ENCODE measurements at places on chromosomes 3 and 15.

DNA sequence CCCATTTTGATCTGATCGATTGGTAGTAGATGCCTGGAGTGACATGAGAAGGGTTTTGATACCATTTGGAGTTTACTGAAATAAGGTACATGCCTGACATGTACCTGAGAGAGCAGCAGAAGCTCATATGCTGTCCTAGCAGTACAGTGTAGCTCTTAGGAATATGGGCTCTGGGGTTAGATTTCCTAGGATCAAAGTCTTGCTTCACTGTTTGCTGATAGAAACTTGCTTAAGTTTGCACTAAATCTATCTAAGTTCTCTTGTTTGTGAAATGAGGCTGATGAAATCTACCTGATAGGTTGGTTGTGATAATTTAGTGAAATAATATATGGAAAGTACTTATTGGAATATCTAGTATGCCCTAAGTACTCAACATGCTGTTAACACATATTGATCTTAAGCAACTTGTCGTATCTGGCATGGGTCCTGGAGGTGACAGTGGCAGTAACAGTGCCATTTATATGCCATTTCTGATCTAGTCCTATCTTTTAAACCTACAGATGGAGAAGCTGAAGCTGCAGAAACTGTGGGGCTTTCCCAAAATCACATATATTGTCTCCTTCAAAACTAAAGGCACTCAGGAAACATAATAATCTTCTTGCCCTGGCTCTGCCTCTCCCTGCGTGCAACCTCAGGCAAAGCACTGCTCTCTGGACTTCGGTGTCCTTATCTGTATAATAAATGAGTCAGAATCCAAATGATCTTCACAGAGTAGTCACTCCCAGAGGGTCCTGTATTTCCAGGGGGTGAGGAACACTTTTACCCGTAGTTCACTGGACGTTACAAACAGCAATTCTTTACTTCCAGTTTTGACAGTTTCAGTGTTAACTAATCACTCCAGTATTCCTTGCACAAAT, 223.6 kb upstream of the SETMAR start:
- DNase-seq, result no peak

GRCh38 chr15:93491291-93491690, 402.3 kb upstream of the RGMA start:
- DNase-seq, result no peak

GRCh38 chr15:84908564-84908963, 24.1 kb downstream of the SLC28A1 start:
- no peak for DNase-seq

GRCh38 chr3:57331078-57331610, 38.7 kb upstream of the ASB14 start:
- DNase-seq, result no peak

GRCh38 chr3:127825756-127826155, 3.4 kb upstream of the MGLL start:
- no peak for DNase-seq

- no peak for DNase-seq
These were observed 342.9 kb downstream of the THSD4 start for GRCh38 chr15:71458089-71458660.

DNA sequence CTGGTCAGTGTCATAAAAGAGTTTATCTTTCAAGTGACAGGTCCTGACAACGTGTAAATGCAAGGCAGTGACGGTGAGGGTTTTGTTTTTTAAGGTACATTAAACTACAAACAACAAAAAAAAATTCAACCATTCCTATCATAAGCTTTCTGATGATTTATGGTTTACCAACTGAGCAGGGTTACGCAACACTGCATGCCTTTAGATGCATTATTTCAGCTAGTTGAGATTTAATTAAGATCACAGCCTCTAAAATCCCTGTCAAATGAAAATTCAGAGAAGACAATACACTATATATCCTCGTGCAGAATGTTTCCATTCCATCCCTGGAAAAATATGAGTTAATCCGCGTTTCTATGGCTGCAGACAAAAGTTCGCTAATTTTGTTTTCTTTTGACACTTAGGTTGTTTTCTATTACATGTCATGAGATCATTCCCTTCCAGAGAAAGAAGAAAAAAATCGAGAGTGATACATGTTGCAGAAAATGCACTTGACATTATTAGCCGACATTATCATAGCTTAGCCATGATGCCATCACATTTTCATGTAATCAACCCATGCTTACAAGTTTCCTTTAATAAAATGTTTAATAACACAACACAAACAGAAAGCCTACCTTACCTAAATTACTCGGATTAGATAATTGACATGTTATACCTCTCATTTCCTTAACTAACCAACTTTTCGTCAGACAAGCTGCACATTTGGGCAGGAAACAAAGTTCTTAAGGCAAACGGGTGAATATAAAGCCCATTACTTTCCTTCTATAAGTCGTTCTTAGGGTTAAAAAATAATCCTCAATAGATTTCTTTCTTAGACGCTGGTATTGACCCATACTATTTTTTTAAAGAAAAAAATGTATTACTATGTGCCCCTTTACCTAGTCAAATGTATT, 521.2 kb downstream of the FOXP1 start:
- no peak for DNase-seq

- no peak for DNase-seq
These were observed 299.9 kb upstream of the MME start for GRCh38 chr3:154780263-154780662.

DNA sequence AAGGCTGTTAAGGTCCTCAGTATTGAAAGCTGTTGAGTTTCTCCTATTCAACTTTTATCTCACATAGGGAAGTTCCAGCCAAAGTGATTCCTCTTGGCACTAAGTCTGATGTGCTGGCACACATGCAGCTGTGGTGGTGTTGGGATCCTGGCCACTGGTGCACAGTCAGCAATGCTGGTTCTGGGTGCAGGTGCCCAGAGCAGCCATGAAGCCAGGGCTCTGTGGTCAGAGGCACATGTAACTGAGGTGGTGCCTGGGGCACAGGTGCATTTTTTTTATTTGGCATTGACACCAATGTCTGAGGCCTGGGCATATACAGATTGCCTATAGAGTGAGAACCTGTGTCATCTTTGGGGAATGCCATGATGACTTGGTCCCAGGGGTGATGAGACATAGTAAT, 271.4 kb downstream of the POLQ start:
- no peak for DNase-seq

DNA sequence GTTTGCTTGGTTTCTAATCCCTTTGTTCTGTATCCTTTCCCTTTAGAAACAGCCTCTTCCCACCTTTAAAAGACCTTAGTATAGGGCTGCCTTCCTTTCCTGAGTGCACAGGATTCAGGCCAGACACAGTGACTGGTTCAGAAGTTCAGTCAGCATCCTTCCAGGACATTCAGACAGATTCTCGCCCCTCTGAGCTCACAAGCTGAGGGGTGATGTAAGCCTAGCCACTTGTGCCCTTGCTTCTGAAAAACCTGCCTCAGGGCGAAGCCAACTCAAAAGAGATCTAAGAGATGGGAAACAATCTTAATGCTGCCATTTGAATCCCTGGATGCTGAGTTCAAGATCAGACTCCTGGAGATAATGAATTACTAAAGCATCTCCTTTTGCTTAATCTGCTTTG, 6.7 kb upstream of the NSMCE3 start:
- no peak for DNase-seq

Data from NCI-H1092 treated with DMSO at 0.1 percent for 48 hours (cell line).